Kidney (tissue), 22 donors: ENCODE measurements at places on chromosomes 7 and 10. TPM values are rescaled to one million over a fixed set of nuclear protein-coding genes. Genes with fewer than 3 reads are reported as not detected.
A peak's percentile ranks its signal among the peaks of the same experiment; 100 is the strongest.

The FAM13C gene
- total RNA-seq: 8.8 TPM

The ASAH2 gene
- 1.3 TPM for total RNA-seq

The TRPV5 gene
- 1.4 TPM for total RNA-seq

The ATG9B gene
- total RNA-seq: 0.19 TPM

The C10orf105 gene
- 0.35 TPM for total RNA-seq

The ZNF117 gene
- 12.6 TPM for total RNA-seq

The TLX1 gene
- total RNA-seq: not detected

The NPFFR1 gene
- total RNA-seq: 0.09 TPM

The CALN1 gene
- not detected for total RNA-seq

The PIK3AP1 gene
- total RNA-seq: 28.4 TPM

The AGAP5 gene
- 9.9 TPM for total RNA-seq

The NACAD gene
- total RNA-seq: 4.2 TPM

DNA sequence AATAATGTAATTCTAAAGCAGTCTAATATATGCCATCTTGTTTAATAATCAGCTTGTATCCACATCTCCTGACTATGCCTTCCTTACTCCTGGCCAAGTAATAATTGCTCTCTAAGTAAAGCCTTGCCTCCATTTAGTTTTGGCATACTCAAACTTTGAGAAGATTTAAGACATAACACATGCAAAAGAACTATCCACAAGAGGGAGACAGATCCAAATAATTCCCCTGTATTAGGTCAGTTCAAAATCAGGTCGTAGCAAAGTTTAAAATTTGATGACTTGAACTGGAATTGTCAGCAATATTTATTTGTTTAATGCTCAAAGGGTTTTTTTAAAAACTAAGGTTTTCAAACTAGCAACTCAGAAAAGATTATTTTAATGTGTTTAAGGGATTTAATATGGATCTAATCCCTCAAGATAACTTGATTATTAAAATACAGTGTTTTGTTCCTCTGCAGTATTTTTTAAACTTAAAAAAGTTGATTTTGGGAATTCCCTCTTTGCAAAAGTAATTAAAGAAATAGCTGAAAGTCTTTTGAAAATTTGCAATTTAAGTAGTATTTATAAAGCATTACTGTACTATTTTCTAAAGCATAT lies 95.3 kb downstream of the HDAC9 start:
- no peak for DNase-seq

DNA sequence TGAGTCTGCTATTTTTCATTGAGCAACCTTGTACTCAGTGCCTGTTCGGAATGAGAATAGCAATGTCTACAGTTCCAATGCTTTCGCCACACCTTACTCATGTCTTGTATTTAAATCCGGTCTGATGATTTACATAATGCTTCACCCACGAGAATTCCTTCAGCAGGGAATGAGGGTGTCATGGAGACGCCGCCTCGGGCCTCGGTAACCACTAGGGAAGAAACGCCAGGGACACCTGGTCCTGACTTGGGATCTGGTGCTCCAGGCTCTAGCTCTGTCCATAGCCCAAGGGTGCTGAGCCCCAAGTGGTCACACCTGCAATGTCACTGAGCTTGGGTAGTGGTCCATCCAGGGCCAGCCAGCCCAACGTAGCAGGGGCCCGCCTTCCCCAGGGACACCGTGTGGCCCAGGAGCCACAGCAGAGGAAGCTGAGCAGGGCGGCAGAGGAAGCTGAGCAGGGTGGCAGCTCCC lies 37.4 kb downstream of the PRKAG2 start:
- no peak for DNase-seq

- no peak for DNase-seq
These were observed 25.6 kb downstream of the PUS7 start for GRCh38 chr7:105496521-105496920.

DNA sequence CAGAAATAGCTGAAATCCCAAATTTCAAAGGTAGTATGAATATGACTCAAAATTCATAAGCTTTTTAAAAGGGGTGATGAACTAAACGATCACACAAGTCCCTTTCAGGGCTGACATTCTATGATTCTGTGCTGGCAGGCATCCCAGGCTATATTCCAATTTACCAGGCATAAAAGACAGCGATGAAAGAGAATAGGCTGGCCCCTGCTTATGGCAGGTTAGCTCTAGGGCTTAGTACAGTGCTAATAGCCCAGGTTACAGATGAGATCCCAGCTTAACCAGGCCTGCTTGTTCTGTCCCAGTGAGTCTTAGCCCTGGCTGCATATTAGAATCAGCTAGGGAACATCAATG lies 56.4 kb downstream of the CDHR3 start:
- DNase-seq: no peak

- DNase-seq: no peak
These were observed 1225.5 kb upstream of the CELF2 start for GRCh38 chr10:9792181-9792580.

DNA sequence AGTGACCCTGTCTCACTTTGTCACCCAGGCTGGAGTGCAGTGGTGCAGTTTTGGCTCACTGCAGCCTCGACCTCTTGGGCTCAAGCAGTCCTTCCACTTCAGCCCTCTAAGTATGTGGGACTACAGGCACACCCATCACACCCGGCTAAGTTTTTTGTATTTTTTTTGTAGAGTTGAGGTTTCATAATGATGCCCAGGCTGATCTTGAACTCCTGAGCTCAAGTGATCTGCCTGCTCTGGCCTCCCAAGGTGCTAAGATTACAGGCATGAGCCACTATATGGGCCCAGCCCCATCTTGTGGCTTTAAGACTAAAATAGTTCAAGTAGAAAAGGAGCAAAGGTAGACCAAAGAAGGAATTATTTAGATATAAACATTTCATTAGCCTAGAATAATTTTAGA lies 65.5 kb downstream of the MLLT10 start:
- no peak for DNase-seq

- no peak for DNase-seq
These were observed 106.8 kb downstream of the ARHGAP22 start for GRCh38 chr10:48497780-48498770.

GRCh38 chr10:26269754-26270153 lies 53.2 kb downstream of the GAD2 start:
- DNase-seq: no peak

DNA sequence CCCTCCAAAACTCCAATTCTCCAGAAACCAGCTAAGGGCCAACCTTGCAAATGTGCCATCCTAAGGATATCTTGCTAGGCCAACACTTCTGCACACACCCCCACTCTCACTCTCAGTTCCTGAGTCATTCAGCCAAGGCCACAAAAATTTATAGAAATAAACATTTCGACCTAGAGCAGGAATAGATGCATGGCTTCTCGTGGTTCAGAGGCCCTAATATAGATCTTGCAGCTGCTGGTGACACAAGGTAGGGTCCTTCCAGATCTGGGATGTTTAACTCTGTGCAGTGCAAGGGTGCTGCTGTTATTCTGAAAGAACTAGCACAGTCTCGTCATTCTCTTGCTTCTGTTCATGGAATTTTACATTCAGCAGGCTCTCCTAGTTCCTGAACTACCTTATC lies 369.3 kb downstream of the CALN1 start:
- DNase-seq: no peak

DNA sequence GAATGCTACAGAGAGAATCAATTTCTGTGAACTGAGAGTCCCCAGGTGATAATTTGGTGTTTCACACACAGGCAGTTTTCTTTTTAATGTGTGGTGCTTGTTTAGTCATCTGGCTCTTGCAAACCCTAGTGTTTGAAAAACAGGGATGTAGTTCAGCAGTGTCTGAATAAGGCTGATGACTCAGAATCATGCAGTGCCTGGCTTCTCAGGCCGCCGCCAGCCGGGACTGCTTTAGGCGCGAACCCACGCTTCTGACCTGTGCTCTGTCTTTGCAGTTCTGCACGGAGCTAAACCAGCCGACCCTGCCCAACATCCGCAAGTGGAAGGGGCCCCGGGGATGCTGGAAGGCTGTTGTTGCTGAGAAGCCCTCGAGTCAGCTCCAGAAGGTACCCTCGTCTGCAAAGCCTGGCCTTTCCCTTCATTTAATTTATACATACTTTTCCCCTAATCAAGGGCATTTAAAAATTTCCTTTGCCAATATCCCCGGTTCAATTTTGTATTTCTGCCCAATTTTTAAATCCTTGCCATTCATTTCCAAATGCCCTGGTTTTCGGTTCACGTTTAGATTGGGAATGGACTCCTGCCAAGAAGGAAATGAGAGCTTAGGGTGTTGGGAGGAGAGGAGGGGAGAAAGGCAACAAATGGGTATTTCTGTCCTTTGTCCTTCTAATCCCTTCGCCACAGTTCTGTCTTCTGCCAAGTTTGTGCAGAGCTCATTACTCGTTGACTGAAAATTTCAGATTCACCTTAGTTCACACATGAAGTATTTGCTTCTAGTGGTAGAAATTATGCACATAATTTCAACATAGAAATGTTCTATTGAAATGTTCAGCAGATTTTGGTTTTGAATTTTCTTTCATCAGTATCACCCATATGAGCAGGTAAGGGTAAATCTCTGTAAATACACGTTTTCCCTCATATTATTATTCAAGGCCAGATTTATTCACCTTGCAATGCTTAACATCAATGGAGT lies 108.5 kb upstream of the ANLN start:
- DNase-seq: no peak

- DNase-seq: no peak
These were observed 24.7 kb downstream of the EXOC6 start for GRCh38 chr10:92873029-92873428.

- DNase-seq: peak; percentile 82
These were observed 435.8 kb upstream of the MGMT start for GRCh38 chr10:129030996-129031843.

- peak; percentile 14 for DNase-seq
These were observed 1.3 kb downstream of the IMMP2L start for GRCh38 chr7:111560773-111561653.

DNA sequence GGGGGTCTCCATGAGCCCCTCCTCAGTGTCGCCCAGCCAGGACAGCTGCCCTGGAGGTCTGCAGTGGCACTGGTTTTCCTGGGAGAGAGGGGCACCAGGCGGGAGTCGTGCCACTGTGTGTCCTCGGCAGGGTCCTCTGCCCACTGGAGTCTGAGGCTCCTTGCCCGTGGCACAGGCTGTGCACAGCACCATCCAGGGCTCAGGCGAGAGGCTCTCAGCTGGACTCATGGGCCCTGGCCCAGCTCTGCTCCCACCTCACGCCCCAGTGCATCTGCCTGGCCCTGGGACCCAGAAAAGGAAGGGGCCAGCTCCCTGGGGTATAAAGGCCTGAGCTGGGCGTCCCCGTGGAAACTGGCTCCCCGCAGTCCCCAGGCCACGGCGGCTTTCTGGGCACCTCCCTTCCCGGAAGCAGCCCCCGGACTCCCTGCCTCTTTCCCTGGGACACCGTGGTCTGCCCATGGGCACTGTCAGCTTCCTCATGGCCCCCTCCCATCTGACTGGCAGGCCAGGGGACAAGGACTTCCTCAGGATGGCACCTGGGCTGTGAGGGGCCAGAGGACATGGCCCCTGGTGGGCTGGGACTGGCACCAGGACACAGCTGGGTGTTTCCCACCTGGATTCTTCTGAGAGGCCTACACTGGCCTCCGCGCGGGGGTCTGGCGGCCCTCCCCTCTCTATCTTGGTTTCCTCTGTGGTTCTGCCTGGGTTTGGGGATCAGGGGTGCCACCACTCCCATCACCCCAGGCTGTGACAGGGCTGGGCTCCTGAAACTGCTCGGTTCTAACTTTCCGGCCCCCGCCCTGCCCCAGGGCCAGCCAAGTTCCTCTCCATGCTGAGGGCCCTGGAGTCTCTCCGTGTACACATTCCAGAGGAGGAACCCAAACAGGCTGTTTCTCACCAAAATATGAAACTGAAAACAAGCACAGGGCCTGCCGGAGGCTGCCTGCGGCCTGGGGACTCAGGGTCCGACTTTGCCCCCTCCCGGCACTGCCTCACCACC lies 5.5 kb downstream of the FOXL3 start:
- no peak for DNase-seq

DNA sequence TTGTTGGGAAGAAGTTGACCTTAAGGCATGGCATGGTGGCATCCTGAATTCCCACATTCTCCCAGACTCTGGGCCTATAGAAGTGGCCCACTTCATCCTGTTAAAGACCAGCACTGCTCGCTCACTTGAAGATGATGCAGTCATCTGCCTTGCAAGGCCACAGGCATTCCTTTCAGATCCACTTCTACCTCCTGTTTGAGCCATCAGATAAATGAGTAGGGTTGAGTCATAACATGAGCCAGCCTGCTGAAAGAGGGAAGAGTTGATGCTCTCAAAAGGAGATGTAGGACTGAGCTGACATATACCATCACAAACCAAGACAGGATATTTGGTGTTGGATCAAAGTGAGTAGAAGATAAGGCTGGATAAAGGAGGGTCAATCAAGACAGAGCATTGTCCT lies 1.5 kb upstream of the EBLN1 start:
- DNase-seq: no peak

GRCh38 chr7:84245835-84246234 lies 51.2 kb upstream of the SEMA3A start:
- peak; percentile 25 for DNase-seq

DNA sequence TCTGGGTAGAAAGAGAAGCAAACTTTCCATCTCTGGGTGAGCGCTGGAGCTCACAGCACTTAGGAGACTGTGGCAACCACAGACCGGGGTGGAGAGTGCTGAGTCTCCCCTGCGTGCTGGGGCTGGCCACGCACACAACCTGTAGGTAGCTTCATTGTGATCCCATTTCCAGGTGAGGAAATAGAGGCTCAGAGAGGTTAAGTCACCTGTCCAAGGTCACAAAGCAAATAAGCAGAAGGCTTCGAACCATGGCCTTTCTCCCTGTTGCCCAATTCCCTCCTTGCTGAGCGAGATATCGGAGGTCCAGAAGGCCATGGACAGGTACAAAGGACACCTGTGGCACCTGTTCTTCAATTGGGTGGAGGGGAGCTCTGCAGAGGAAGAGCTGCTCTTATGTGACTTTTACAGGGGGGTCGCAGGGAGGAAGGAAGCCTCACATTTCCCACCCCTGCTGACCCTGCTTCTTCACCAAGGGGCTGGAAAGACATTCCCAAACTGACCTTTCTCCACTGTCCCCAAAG lies 39.4 kb downstream of the ZCCHC24 start:
- no peak for DNase-seq

DNA sequence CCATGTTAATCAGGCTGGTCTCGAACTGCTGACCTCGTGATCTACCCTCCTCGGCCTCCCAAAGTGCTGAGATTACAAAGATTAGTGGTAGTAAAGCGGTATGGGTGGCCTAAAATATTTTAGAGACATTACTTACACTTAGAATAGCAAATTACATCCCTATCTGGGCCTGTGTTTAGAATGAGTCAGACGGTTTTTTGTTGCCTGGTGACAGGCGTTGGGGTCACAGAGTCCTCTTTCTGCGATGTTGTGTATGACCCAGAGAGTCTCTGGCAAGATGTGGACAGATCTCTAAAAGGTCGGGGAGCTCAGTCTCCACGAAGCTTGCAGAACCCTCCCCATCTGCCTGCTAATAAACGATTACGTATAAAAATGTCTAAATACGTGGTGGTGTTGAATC lies 39.6 kb upstream of the PRKCQ start:
- DNase-seq: no peak
